ENCODE measurements at places on chromosomes 12 and 14. TPM values are rescaled to one million over a fixed set of nuclear protein-coding genes. Genes with fewer than 3 reads are reported as not detected.

Gene SLC39A5
- 0.38 TPM for total RNA-seq

Gene ITPK1
- total RNA-seq = 18.1 TPM

Gene LBHD2
- total RNA-seq = not detected

Gene TCL1A
- not detected for total RNA-seq

Gene ZDHHC22
- total RNA-seq = under 0.01 TPM

Gene KCNMB4
- 0.57 TPM for total RNA-seq

Gene FAIM2
- not detected for total RNA-seq

Gene TXNDC16
- total RNA-seq = 2.8 TPM

Gene TRPV4
- total RNA-seq = 1.9 TPM

Gene RDH12
- not detected for total RNA-seq

Gene WNT1
- total RNA-seq = not detected

Gene PWP1
- 162 TPM for total RNA-seq

Gene ZNF664
- 70.7 TPM for total RNA-seq

Gene KRT78
- not detected for total RNA-seq

Gene MARCHF9
- total RNA-seq = 3.1 TPM

Gene DNAH10
- total RNA-seq = 0.16 TPM

Gene ASIC1
- total RNA-seq = 0.13 TPM

Gene SIX1
- 0.06 TPM for total RNA-seq

Gene TAC3
- total RNA-seq = not detected

Gene TMEM229B
- 0.97 TPM for total RNA-seq

Gene GUCY2C
- total RNA-seq = not detected

Data from bladder microvascular endothelial cell (primary cell).